Regular cardiac myocyte (primary cell): ENCODE measurements at places on chromosomes 1 and 21. TPM values are rescaled to one million over a fixed set of nuclear protein-coding genes. Genes with fewer than 3 reads are reported as not detected.

The ESRRG gene
- total RNA-seq = under 0.01 TPM in 1 of 2 replicates, not detected in the other

The AMY2A gene
- total RNA-seq = not detected in 2 replicates

The PSMA5 gene
- 35.8 and 62.7 TPM in 2 replicates for total RNA-seq

The LIN28A gene
- total RNA-seq = not detected in 2 replicates

The GBP6 gene
- total RNA-seq = under 0.01 TPM in 2 replicates

The ALX3 gene
- not detected in 2 replicates for total RNA-seq

The NEK7 gene
- total RNA-seq = 378 and 404 TPM in 2 replicates

The COL11A1 gene
- total RNA-seq = 5.9 and 17.8 TPM in 2 replicates

The PTAFR gene
- under 0.01 TPM in 2 replicates for total RNA-seq

The C1orf53 gene
- 4.4 and 10.1 TPM in 2 replicates for total RNA-seq

The KCNQ4 gene
- 0.19 and 0.28 TPM in 2 replicates for total RNA-seq

The GUCA2A gene
- not detected in 2 replicates for total RNA-seq

The FAM131C gene
- total RNA-seq = 0.28 TPM in 1 of 2 replicates, not detected in the other

The VWA5B1 gene
- not detected in 2 replicates for total RNA-seq

The CYYR1 gene
- total RNA-seq = under 0.01 and 0.56 TPM in 2 replicates
